ENCODE measurements at places on chromosomes 5 and 9.

DNA sequence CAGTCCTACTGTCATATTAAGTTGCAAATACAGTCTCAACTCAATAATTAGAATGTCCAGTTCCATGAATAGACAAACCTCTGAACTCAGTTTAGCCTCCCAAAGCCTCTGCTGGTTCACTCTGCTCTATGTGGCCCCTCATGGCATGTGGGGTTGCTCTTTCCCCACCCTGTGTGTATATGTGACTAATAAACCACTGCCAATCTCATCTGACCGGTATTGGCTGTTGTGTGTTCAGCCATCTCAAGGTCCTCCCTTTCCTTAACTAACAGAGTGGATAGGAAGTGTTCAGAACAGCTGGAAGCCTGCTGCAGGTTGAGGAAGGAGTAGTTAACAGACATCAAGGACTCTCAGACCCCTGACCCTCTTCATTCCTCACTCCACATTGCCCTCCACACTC, 55.3 kb downstream of the IL33 start:
- no peak for DNase-seq

DNA sequence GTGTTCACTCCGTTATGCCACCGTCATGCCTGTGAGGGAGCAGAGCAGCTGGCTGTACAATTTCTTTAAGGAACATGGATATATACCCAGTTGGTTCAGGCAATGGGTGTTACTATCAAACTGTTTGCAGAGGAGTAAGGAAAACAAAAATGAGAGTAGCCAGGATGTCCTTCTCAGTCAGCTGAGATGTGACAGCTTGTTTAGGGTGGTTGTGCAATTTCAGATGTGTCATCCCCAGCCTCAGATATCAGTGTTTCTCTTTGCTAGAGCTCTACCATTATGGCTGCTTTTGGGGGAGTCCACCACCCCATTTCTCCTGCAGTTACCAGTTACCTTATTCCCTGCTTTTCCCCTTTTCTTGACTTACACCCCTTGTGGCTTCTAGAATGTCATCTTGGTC, 135.2 kb upstream of the SLC24A2 start:
- DNase-seq, result no peak

GRCh38 chr5:155556222-155556621, 542.7 kb downstream of the KIF4B start:
- no peak for DNase-seq

DNA sequence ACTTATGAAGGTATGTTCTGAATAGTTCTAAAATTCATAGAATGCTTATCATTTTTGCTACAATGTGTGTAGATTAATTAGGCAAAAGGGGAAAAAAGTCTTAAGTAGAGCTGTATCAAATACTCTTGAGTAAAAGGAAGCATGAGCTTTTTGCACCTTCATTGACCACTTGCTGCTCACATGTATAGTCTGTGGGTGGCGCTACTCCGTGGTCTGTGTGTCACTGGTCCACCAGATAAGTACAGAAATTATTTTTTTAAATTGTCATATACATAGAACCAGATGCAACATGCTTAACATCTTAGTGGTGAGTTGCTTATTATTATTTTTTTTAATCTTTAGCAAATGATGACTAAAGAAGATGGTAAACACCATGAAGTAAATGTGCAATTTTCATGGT, 130.2 kb downstream of the MAN2A1 start:
- DNase-seq, result peak; percentile 34

GRCh38 chr5:61273279-61273975, 58.6 kb upstream of the ZSWIM6 start:
- DNase-seq, result no peak

DNA sequence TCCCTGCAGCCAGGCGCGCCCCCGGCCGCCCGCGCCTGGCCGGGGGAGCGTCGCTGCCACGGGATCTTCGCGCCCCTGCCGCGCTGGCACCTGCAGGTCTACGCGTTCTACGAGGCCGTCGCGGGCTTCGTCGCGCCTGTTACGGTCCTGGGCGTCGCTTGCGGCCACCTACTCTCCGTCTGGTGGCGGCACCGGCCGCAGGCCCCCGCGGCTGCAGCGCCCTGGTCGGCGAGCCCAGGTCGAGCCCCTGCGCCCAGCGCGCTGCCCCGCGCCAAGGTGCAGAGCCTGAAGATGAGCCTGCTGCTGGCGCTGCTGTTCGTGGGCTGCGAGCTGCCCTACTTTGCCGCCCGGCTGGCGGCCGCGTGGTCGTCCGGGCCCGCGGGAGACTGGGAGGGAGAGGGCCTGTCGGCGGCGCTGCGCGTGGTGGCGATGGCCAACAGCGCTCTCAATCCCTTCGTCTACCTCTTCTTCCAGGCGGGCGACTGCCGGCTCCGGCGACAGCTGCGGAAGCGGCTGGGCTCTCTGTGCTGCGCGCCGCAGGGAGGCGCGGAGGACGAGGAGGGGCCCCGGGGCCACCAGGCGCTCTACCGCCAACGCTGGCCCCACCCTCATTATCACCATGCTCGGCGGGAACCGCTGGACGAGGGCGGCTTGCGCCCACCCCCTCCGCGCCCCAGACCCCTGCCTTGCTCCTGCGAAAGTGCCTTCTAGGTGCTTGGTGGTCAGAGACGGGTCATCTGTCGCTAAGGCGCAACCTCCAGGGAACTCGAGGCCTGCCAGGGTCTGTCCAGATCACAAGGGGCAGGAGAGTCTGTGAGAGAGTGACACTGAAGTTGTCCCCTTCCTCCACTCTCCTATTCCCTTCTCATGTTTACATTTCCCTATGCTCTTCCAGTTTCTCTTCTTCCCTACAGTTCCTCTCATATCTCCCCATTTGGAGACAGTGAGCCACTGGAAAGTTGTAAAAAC, 1.3 kb downstream of the GPR150 start:
- DNase-seq, result peak; percentile 65

GRCh38 chr5:32094691-32095090, 79.4 kb downstream of the GOLPH3 start:
- DNase-seq, result no peak

GRCh38 chr5:113612060-113612496, 98.6 kb downstream of the YTHDC2 start:
- peak; percentile 60 for DNase-seq

- DNase-seq, result no peak
Observed at GRCh38 chr5:5344051-5344571, 78.4 kb upstream of the ICE1 start.

DNA sequence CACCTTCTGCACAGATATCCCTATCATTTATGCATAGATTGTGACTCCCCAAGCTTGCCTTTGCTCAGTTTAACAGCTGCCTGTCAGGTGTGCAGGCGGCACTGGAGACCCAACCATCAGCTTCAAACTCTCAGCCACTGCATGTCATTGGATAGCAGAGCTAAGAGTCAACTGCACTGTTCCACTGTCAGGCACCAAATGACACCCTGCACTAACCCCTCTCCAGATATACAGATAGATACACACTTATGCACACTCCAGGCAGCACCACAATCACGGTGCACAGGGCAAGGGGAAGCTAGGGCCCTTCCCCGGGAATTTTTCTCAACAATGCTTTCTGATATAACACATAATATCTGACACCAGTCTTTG, 142.3 kb downstream of the BNC2 start:
- no peak for DNase-seq

DNA sequence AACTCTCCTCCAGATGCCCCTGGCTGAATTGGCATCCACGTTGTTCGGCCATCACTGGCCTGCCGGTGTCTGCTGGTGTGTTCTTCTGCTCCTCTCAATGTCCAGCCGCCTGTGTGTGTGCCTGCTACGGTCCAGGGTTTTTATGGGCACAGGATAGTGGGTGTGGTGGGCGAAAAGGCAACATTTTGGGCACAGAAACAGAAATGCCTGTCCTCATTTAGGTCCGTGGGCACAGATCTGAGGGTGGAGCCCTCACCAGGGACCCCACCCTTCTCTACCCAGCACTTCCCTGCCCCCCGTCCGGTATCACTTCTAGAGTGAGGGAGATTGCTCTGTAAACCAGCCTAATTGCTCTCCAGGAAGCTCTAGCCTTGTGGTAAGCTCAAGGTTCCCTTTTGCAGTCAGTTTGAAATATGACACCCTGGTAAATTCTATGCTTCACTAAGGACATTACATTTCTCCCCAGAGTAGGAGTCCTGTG, 410.1 kb downstream of the MAT2B start:
- peak; percentile 49 for DNase-seq

DNA sequence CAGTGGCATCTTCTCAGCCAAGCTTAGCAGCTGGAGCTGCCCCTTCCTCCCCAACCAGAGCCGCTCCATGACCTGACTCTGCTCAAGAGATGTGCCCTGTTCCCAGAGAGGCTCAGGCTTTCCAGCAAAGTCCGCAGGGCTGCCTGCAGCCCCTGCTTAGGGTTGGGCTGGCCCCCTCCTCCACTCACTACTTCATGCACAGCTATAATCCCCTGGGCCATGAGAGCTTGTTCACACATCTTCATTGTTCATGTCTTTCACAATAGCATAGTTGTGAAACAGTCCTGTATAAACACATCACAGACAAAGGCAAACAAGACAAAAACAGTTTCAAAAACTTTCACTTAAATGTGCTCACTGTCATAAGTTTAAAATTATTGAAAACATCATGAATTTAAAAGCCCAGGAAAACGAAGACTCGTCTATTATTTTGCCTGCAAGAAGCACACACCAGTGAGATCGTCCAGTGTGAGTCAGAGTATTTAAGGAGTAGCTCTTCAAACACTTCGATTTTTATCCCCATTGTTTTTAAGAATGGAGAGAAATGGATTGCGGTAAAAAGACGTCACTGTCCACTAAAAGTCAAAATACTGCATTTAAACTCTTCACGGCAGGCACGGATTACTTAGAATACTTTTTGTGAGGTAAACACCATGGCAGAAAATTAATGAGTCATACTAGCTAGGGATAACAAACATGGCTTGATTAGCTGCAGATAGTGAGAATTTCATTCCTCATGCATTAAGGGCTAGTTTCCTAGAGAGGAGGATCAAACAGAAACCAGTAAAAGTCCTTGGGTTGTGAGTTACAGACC, 40.7 kb upstream of the S1PR3 start:
- no peak for DNase-seq

- DNase-seq, result peak; percentile 37
Observed at GRCh38 chr9:693201-694091, 148.1 kb upstream of the DMRT1 start.

- DNase-seq, result no peak
Observed at GRCh38 chr5:54994628-54995027, 9.2 kb upstream of the ESM1 start.

Data from GM23338 (cell line).